NCI-H1417 treated with DMSO at 0.1 percent for 48 hours (cell line): ENCODE measurements at places on chromosomes 7 and 10.

GRCh38 chr7:156117542-156118247 lies 305.4 kb upstream of the SHH start:
- no peak for DNase-seq

- DNase-seq = no peak
Measured at GRCh38 chr7:41886901-41887311, 184.0 kb upstream of the INHBA start.

DNA sequence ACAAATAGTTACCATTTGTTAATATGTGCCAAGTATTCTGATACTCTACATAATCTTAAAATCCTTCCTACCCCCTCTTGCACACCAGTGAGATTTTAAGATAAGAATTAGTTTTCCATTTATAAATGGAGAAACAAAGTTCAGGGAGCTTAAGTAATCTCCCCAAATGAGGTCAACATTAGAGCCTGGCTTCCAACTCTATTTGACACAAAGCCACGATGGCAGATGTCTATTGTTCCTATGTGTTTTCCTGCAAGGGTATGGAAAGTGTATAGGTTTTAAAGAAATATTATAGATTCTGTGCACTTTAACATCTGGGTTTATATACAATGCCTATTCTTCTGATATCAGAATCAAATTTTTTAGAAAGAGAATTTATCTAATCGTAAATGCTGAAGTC lies 143.9 kb upstream of the SEMA3C start:
- no peak for DNase-seq

- no peak for DNase-seq
Measured at GRCh38 chr7:131893631-131894340, 337.4 kb upstream of the PODXL start.

- no peak for DNase-seq
Measured at GRCh38 chr7:47725031-47725780, 143.3 kb upstream of the TNS3 start.

GRCh38 chr10:44011603-44011981 lies 362.9 kb upstream of the ZNF32 start:
- DNase-seq = no peak

GRCh38 chr7:37510043-37510634 lies 61.5 kb upstream of the ELMO1 start:
- DNase-seq = no peak

DNA sequence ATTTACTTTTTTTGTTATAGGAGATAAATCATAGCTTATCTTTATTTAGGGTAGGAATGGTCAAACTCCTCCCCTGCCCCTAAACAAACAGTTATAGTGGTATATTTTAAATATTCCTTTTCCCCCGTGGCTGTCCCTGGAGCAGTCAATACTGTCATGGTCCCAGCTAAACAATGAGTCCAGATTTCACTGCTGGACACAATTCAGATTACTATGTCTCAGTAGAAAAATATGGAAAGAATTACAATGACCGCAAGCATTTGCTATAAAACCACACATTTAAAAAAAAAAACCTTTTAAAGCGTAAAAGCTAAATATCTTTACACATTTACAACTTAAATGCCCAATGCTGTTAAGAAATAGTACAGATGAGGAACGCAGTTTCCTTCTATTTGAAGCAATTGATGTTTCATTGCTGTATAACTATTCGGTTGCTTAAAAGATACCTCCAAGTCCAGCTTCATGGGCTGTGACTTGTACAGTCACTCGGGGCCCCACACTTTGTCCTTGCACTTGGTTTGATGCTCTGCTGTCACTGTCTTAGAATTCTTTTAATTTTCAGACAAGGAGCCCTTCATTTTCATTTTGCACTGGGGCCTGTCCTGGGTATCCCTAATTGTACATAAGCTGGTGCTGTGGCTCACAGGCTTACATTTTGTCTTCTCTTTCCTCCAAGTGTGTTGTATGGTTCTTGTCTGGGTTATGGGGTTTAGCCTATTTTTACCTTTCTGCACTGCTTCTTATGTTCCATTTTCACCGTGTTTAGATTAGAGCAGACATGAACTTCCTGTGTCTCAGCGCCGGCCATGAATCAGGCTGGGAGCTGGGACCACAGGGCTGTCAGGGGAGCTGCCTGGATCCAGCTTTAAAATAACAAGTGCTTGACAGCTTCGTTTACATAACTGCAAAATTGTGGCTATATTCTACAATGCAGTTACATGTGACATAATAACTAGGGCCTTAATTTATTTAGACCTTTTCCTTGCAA lies 530.2 kb upstream of the FZD8 start:
- DNase-seq = no peak

GRCh38 chr10:34008656-34009055 lies 674.2 kb upstream of the NRP1 start:
- DNase-seq = no peak

- DNase-seq = no peak
Measured at GRCh38 chr7:30813466-30813865, 42.2 kb downstream of the MINDY4 start.

DNA sequence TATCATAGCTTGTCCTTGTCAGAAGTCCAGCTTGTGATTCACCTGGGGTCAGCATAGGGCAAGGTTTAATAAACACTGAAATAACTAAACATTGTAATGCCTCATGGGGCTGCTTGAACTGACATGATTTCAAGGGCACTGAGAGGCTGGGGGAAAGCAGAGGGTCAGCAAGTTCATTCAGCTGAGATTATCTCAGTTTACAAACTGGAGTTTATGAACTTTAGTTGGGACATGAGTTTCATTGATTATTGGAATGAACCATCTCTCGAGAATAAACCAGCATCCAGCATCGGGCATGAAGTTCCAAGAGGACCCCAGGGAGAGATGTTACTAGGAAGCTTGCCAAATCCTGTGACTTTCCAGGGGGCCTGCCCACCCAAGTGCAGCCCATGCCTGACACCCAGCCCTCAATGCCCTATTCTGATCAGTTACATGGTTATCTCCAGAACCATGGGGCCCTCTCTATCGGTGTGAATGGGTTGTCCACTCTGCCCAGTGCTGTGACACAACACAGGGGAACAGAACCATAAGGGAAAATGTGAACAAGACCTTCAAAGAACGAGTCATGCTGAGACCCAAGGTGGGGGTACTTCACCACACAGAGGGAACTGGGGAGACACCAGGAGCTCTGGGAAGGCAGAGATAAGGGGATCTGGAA lies 7.9 kb upstream of the CYP3A7 start:
- DNase-seq = no peak

DNA sequence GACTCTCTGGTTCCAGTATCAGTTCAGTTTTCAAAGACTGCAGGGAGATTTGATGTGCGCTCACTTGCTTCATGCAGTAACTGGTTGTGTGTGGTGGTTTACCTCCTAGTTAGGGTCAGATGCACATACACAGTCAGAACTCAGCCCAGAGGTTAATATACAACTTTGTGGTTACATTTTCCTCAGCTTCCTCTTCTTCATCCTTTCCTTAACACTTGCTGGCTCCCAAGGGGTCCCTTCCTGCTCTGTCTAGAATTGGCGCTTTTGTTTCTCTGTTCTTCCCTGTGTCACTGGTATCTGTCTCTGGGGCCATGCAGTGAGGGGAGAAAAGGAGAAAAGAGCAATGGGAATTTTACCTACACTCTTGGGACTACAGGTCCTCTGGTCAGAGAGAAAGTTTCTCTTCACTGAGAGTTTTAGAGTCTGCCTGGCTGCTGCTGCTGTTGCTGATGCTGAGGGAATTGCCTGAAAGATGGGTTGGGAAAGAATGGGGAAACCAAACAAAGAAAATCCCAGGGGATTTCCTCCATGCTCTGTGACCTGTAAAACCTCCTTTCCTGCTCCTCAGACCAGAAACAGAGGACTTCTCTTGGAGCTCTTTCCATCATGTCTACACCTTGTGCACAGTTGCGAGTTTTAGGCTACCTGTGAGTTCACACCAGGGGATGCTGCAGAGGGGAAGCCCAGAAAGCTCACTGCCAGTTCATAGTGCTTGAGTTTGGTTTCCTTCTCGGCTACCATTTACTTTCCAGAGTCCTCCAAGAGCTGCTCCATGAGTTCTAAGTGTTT lies 74.6 kb downstream of the WDFY4 start:
- DNase-seq = no peak

GRCh38 chr10:69057261-69057950 lies 30.5 kb upstream of the SRGN start:
- no peak for DNase-seq

DNA sequence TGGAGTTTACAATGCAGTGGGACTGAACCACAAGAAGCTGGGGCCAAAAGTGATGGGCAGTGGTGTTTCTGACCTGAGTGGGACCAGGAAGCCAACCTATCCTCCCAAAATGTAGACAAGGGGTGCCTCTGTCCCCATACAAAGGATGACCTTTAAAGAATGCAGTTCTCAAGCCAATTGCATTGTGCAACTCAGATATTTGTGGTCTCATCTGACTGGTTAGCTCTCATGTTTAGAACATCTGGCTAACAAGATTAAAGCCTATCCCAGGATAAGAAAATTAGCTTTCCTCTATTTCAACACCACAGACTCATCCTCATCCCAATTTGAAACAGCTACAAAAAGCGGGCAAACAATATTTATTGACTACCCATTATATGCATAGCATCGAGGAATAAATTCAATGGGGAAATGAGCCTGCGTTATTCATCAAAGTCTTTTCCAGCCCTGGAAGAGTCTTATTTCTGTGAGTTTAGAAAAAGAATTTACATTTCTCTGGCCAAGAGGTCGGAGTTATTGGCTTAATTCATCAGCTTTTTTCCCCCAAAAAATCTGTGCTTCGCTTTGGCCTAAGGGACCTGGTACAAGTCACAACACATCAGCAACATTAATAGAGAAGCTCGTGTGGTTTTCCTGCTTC lies 26.7 kb downstream of the ELMO1 start:
- DNase-seq = no peak

DNA sequence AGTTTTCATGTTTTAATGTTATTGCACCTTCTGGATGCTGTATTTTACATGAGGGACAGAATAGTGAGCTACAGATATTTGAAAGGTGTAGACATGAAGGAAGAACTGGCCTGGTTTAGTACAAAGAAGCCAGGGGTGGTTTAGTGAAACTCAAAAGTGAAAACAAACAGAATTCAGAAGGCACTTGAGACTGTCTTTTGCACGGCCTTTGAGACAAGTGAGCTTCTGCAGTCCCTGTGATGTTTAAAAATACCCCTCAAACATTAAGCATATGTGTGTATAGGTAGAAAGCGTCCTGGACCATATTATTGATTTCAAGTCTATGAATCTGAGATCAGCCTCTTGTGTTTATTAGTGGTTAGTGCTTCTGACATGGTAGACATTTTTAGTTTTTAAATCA lies 118.9 kb downstream of the CDK14 start:
- no peak for DNase-seq

GRCh38 chr10:86693721-86694369 lies 25.5 kb downstream of the LDB3 start:
- no peak for DNase-seq

GRCh38 chr10:7411671-7412128 lies 866 bp upstream of the SFMBT2 start:
- no peak for DNase-seq

GRCh38 chr10:89373916-89374711 lies 3.7 kb upstream of the IFIT1B start:
- DNase-seq = no peak

- no peak for DNase-seq
Measured at GRCh38 chr10:49594594-49594993, 15.5 kb upstream of the SLC18A3 start.

DNA sequence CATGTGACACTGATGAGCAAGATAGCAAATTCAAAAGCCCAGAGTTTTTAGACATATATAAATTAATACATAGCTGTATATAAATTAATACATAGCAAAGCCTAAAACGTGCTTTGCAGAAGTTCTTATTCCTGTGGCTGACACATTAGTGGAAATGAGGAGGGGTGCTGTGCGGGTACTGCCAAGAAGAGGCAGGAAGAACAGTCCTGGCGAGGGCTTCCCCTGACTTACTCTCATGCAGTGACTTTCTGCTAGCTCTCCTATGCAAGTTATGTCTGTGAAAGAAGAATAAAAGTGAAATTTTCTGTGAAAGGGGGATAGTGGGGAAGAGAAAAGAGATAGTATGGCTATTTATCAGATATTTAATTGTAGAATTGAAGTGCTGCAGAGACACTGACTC lies 27.6 kb downstream of the TWIST1 start:
- DNase-seq = no peak
